ENCODE measurements at places on chromosomes 12 and 14.
A peak's percentile ranks its signal among the peaks of the same experiment; 100 is the strongest.

DNA sequence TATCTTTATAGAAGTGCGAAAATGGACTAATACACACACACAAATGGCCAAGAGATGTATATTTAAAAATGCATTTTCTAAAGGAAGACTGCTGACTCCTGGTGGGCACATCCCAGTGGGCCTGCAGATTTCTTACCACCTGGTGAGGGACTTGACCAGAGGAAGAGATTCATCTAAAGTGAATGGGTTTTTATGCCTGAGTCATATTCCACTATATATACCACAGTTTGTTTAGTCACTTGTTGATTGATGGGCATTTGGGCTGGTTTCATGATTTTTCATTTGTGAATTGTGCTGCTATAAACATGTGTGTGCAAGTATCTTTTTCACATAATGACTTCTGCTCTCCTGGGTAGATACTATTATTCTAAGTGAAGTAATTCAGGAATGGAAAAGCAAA, 277.3 kb downstream of the SLC16A7 start:
- no peaks in the 10 kb centered on the region for H3K27me3 ChIP-seq
- no peaks in the 10 kb centered on the region for H3K4me1 ChIP-seq
- H3K36me3 ChIP-seq: no peaks in the 10 kb centered on the region
- no peak overlapping the region for H3K4me3 ChIP-seq

DNA sequence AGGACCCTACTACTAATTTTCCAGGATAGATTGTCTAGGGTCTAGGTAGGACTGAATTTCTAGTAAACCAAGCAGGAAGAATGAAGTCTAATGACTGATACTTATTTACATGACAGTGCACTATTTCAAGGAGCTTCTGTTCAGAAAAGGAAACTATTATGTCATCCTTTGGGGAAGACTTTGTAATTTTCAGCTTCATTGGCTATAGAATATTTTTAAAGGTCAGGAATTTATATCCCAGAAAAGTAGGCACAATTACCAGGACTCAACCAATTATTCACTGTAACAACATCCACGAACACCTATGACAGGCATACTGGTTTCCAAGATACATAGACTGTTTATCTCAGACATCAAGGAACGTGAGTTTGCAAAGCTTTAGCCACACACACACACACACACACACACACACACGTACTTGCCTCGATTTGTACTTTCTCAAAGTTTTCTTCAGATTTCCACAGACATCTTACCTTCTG, 23.2 kb downstream of the OR6S1 start:
- peaks cover 5% of the 10 kb centered on the region for H3K4me1 ChIP-seq
- no peaks in the 10 kb centered on the region for H3K36me3 ChIP-seq
- no peaks in the 10 kb centered on the region for H3K27me3 ChIP-seq
- no peak overlapping the region for H3K27ac ChIP-seq
- no peak for DNase-seq

GRCh38 chr14:65813760-65814384, 401.3 kb downstream of the FUT8 start:
- DNase-seq: no peak
- H3K27ac ChIP-seq: no peak overlapping the region
- H3K4me1 ChIP-seq: no peaks in the 10 kb centered on the region
- H3K4me3 ChIP-seq: no peak overlapping the region

DNA sequence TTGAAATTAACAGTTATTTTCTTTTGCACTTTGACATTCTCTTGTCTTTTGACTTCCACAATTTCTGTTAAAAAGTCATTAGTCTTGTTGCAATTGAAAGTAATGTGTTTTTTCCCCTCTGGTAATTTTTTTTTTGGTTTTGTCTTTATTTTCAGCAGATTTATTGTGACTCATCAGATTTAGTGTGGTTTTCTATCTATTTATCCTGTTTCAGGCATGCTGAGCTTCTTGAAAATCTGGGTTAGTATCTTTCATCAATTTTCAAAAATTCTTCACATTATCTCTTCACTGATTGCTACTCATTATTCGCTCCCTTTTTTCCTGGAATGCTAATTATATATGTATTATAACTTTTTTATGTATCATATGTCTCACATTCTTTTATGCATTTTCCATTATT, 15.3 kb upstream of the NTF3 start:
- H3K4me3 ChIP-seq: no peak overlapping the region
- no peak overlapping the region for H3K27ac ChIP-seq
- no peaks in the 10 kb centered on the region for H3K4me1 ChIP-seq
- no peaks in the 10 kb centered on the region for H3K36me3 ChIP-seq

GRCh38 chr14:67618617-67619063, 1.1 kb upstream of the ARG2 start:
- peak overlapping the region; percentile 71 for H3K27ac ChIP-seq
- DNase-seq: peak; percentile 44
- H3K36me3 ChIP-seq: no peaks in the 10 kb centered on the region
- H3K4me1 ChIP-seq: peaks cover 25% of the 10 kb centered on the region
- no peak overlapping the region for H3K4me3 ChIP-seq
- no peaks in the 10 kb centered on the region for H3K27me3 ChIP-seq

- H3K27ac ChIP-seq: no peak overlapping the region
- peaks cover 3% of the 10 kb centered on the region for H3K4me1 ChIP-seq
- H3K27me3 ChIP-seq: no peaks in the 10 kb centered on the region
- peak; percentile 13 for DNase-seq
- H3K36me3 ChIP-seq: no peaks in the 10 kb centered on the region
Observed at GRCh38 chr12:120971299-120972180, 6.8 kb upstream of the HNF1A start.

DNA sequence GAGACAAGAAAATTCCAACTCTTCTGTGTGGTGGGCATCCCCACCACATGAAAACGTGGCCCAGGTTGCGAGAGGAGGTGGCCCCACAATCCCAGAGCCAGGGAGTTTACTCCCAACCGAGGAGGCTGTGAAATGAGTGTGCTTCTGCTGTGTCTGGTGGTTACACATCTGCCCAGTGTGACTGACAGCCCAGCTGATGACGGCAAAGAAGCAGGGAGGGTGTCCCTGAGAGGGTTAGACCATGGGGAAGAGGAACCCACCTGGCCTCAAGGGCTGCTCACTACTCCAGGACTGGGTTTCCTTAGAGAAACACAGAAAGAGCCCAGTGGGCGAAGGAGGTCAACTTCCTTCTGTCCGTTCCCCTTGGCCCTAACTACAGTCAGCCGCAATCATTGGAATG, 24.6 kb downstream of the ZFP36L1 start:
- no peak for DNase-seq
- no peaks in the 10 kb centered on the region for H3K27me3 ChIP-seq
- H3K4me1 ChIP-seq: peaks cover 6% of the 10 kb centered on the region

GRCh38 chr12:104959335-104959841, 1.3 kb upstream of the SLC41A2 start:
- no peak overlapping the region for H3K4me3 ChIP-seq
- H3K27ac ChIP-seq: no peak overlapping the region
- no peaks in the 10 kb centered on the region for H3K27me3 ChIP-seq
- H3K4me1 ChIP-seq: peaks cover 16% of the 10 kb centered on the region

DNA sequence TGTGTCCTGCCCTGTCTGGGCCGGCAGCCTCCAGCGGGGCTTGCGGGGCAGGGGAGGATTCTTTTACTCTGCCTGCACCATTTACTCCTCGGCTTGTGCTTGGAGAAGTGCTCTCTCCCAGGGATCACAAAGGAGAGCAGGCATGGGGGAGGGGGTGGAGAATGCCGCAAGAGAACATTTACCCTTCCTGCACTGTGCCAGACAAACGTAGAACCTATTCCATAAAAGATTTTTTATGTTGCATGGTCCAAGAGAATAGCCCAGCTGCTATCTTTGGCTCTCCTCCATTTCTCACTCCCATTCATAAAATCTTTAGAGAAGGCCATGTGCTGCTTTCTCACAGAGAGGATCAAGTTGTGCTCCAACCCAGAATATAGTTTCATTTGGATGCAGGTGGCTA, 159.4 kb downstream of the SPTSSA start:
- H3K27ac ChIP-seq: no peak overlapping the region
- H3K4me1 ChIP-seq: peaks cover 10% of the 10 kb centered on the region
- H3K27me3 ChIP-seq: no peaks in the 10 kb centered on the region
- H3K4me3 ChIP-seq: no peak overlapping the region
- H3K36me3 ChIP-seq: no peaks in the 10 kb centered on the region

GRCh38 chr12:19965196-19966038, 402.9 kb upstream of the PDE3A start:
- DNase-seq: no peak
- no peaks in the 10 kb centered on the region for H3K36me3 ChIP-seq
- no peaks in the 10 kb centered on the region for H3K4me1 ChIP-seq
- no peaks in the 10 kb centered on the region for H3K27me3 ChIP-seq

GRCh38 chr14:94139006-94139405, 9.6 kb upstream of the IFI27L2 start:
- no peak overlapping the region for H3K4me3 ChIP-seq
- no peak overlapping the region for H3K27ac ChIP-seq
- DNase-seq: no peak
- H3K36me3 ChIP-seq: no peaks in the 10 kb centered on the region
- no peaks in the 10 kb centered on the region for H3K27me3 ChIP-seq

GRCh38 chr12:11755302-11755930, 105.9 kb downstream of the ETV6 start:
- H3K36me3 ChIP-seq: peaks cover 4% of the 10 kb centered on the region
- H3K27ac ChIP-seq: no peak overlapping the region
- no peaks in the 10 kb centered on the region for H3K4me1 ChIP-seq
- H3K27me3 ChIP-seq: no peaks in the 10 kb centered on the region

DNA sequence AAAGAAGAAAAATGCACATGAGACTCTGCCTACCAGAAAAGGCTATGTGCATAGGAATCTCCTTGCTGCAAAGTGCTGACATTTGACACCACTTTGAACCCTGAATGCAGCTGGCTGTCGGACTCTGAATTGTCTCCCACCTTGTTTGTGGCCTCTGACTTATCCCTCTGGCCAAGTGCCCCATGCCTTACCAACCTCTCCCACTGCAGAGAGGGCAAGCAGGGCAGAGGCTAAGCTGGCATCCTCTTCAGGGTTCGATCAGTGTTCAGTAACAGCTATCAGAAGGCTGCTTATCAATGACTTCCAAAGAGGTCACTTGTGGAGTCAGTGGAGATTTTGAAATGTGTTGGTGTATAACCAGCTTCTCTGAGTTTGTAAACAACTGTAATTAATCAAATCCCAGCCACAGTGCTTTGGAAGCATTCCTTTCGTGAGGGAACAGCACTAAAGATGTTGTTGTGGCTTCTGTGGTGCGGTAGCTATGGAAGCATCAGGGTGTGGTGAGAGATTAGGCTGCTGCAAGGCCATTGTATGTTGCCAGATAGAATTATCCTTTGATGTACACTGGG, 22.6 kb upstream of the BMP4 start:
- DNase-seq: no peak
- H3K4me3 ChIP-seq: no peak overlapping the region
- no peaks in the 10 kb centered on the region for H3K27me3 ChIP-seq
- H3K36me3 ChIP-seq: no peaks in the 10 kb centered on the region
- no peaks in the 10 kb centered on the region for H3K4me1 ChIP-seq
- no peak overlapping the region for H3K27ac ChIP-seq

DNA sequence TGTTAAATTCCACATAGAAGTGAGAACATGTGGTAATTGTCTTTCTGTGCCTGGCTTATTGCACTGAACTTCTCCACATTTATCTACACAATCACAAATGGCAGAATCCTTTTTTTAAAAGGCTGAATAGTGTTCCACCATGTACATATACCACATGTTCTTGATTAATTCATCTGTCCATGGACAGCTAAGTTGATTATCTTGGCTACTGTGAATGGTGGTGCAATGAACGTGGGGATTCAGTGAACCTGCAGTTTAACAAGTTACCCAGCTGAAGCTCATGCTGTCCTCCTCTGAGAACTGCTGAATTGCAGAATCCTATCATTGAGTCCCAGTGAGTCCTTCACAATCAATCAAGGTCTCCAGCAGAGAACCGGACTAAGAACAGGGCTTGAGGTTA, 74.9 kb downstream of the TBK1 start:
- DNase-seq: no peak
- no peaks in the 10 kb centered on the region for H3K36me3 ChIP-seq
- no peak overlapping the region for H3K27ac ChIP-seq
- H3K27me3 ChIP-seq: no peaks in the 10 kb centered on the region
- H3K4me1 ChIP-seq: peaks cover 4% of the 10 kb centered on the region

- H3K27ac ChIP-seq: peak overlapping the region; percentile 16
- no peaks in the 10 kb centered on the region for H3K36me3 ChIP-seq
- H3K27me3 ChIP-seq: no peaks in the 10 kb centered on the region
Observed at GRCh38 chr12:112121780-112122565, 3.4 kb upstream of the TRAFD1 start.

DNA sequence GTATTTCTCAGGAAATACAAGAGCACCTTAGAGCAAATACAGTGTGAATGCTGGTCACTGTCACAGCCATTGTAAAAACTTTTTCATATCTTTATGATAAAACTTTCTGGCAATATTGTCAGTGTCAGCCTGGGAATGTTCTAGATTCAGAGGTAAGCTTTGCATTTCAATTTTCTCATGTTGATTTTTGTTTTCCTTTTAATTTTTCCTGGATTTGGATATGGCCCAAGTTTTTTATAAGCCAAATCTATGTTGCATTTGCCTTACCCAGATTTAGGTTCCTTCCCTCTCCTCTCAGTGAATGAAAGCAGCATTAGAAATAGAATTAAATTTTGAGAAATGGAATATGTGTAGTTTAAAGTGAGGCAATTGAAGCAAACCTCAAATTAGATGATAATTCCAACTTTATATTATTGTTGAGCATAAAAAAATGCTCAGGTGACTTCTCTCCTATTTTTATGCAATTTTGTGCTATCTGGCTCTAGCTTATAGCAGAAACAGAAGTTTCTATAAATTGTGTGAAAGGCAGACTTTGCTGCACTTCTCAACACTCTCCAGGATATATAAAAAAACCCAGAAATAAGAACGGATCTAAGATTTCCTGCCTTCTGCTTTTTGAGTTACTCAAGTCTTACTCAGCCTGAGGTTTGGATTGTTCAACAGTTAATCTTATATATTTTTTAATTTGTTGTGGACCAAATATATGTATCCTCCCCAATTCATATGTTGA, 368.2 kb upstream of the PRICKLE1 start:
- H3K4me1 ChIP-seq: peaks cover 39% of the 10 kb centered on the region
- H3K4me3 ChIP-seq: no peak overlapping the region
- no peaks in the 10 kb centered on the region for H3K27me3 ChIP-seq
- no peak for DNase-seq
- no peaks in the 10 kb centered on the region for H3K36me3 ChIP-seq

DNA sequence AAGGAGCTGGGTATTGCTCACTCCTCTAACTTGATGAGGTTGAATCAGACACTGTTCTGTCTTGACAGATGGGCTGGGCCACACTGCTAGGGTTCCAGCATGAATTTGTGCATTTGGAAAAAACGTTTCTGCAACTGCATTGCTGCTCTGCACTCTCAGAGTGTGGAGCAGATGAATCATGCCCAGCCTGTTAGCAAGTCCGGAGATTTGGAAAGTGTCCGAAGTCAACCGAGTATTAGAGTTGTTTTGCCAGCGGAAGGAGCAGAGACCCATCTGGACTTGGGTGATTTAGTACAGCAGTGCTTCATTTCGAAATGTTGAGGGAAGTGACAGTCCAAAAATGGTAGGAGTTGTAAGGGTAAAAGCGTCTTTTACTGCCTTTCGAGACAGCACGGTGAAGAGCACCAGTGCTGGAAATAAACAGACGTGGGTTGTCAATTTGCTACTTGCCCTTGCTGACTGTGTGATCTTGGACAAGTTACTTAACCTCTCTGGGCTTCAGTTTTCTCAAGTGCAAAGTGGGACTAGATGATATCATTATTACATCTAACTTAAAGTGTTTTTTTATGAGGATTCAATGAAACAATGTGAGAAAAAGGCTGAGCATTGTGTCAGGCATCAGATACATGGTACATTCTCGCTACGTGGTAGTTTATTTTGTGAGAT, 139.5 kb downstream of the CHST11 start:
- no peaks in the 10 kb centered on the region for H3K27me3 ChIP-seq
- no peak for DNase-seq
- no peak overlapping the region for H3K27ac ChIP-seq
- H3K4me3 ChIP-seq: no peak overlapping the region
- H3K36me3 ChIP-seq: no peaks in the 10 kb centered on the region

All from keratinocyte (primary cell).